ENCODE measurements at places on chromosomes 3 and 15.

GRCh38 chr3:17111586-17111985 is 226.8 kb downstream of the PLCL2 start:
- no peak for DNase-seq

DNA sequence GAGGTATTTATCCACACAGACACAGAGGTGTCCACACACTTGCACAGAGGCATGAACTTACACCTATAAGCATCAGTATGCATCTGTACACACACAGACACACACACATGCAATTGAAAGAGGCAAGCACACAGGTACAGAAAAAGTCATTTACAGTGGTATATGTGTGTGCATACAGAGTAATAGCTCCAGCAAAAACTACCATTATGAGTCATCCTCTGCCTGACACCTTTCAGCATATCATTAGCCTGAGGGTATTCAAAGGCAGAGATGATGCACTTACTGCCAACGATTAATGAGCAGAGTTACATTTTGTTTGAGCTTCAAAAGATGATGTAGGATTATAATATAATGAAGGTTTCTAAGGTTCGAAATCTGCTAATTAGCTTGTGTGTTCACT is 100.3 kb upstream of the TPRG1 start:
- DNase-seq = no peak

GRCh38 chr3:38247366-38248035 is 18.1 kb upstream of the SLC22A13 start:
- DNase-seq = no peak

GRCh38 chr15:77470235-77470634 is 49.5 kb downstream of the HMG20A start:
- DNase-seq = no peak

DNA sequence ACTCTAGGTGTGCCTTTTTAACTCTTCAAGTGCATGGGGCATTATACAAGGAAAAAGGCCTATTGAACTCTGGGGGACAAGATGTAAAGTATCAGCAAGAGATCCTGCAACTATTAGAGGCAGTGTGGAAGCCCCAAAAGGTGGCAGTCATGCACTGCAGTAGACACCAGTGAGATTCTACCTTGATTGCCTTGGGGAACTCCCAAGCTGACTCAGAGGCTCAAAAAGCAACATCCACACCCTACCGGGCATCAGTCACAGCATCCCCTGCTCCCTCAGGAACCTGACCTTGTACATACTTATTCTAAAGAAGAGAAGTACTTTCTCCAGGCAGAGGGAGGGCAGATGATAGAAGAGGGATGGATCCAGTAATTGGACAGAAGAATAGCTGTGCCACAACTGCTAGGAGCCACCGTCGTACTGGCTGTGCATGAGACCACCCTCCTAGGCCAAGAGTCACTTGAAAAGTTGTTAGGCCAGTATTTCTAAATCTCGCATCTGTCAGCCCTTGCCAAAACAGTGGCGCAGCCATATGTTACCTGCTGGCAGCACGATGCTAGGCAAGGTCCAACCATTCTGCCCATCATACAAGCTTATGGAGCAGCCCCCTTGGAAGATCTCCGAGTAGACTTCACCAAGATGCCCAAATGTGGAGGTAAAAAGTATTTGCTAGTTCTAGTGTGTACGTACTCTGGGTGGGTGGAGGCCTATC is 523.1 kb upstream of the FRG2C start:
- DNase-seq = no peak

DNA sequence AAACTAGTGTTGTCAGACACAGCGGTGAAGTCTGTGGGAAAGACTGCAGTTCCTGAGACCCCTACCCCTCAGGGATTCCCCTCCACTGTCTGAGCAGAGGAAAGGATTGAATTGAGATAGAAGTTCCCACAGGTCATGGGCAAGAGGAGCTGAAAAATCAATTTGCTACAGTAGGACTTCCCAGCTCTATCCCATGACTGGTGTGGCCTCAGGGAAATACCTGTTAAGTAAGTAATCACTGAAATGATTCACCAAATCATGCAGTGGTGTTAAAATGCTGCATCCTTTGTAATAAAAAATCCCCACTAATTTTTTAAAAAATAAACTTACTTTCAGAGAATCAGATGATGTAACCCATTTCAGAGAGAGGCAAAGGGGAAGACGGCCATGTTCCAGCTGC is 45.0 kb upstream of the SPRED1 start:
- DNase-seq = no peak

DNA sequence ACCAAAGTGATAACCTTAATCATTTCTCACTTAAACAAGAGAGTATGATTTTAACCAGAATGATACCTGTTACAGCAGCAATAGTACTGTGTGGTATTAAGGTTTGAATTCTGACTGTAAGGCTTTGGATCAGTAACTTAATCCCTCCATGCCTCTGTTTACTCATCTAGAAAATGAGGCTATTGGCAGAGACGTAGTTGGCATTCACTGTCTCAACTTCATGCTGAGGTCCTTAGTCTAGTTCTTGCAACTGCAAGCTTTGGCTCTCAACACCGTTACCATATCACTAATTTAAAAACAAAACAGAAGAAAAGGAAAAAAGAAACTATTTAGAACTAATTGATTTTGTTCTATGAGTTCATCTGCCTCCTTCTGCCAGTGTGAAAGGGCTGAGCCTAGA is 875.4 kb downstream of the MCTP2 start:
- no peak for DNase-seq

DNA sequence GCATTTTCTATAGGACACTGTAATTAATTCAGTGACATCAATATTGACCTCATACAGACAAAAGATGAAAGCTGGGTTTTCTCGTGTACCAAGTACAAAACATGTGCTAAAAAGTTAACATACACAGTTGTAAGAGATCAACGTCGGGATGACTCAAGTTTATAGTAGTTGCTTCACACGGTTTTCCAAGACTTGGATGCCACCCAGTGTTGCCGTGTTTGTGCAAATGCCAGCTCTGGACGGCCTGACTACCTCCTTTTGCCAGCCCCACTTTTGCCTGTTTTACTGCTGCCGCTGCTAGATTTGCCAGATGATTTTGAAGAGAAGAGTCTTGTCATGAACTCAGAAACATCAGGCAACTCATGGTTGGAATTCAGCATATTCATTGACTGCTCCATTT is 17.6 kb downstream of the EMC7 start:
- no peak for DNase-seq

- no peak for DNase-seq
Observed at GRCh38 chr3:108376026-108376425, 79.7 kb downstream of the HHLA2 start.

GRCh38 chr3:161221806-161222600 is 892 bp downstream of the NMD3 start:
- no peak for DNase-seq

DNA sequence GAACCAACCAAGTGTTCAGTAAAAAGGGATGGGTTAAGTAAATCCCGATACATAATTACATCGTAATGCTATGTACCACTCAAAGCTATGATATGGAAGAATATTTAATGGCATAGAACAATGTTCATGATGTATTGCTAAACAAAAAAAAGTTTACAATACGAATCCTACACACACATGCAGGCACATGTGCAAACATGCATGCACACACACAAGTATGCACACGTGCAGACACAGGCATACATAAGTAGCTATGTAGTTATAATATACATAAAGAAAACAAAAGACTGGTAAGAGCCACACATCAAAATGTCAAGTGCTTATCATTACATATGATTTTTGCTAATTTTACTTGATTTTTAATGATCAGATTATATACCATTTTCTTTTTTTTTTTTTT is 74.2 kb downstream of the ARRDC4 start:
- no peak for DNase-seq

All from stimulated activated CD8-positive, alpha-beta memory T cell treated with anti-CD3 and anti-CD28 coated beads, Interleukin-7, amount 100 ng/mL, for 48 hours (primary cell).